Activated effector memory CD4-positive, alpha-beta T cell treated with Interleukin-2 at 50 U/mL for 16 hours (primary cell): ENCODE measurements at places on chromosomes 3 and 15.

- DNase-seq = peak; percentile 49
Measured at GRCh38 chr15:70258369-70259027, 160.8 kb upstream of the TLE3 start.

GRCh38 chr15:90143166-90143655 is 40.9 kb upstream of the IDH2 start:
- DNase-seq = peak; percentile 47

- no peak for DNase-seq
Measured at GRCh38 chr15:48361685-48362084, 30.5 kb downstream of the DUT start.

DNA sequence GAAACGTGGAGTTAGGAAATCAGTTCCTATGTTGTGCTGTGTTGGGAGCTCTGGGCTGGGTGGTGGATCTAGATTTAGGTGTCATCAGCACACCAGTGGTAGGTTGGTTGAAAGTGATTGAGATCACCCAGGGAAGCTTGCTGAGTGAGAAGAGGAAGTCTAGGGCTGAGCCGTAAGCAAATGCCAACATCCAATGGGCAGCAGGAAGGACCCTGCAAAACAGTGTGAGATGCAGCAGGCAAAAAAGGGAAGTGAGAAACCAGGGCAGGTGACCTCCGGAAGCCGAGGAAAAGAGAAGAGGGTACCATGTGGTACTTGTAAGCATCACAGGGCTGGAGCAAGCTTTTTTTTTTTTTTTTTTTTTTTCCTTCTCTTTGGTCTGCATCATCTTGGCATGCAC is 15.9 kb upstream of the COPG1 start:
- no peak for DNase-seq

DNA sequence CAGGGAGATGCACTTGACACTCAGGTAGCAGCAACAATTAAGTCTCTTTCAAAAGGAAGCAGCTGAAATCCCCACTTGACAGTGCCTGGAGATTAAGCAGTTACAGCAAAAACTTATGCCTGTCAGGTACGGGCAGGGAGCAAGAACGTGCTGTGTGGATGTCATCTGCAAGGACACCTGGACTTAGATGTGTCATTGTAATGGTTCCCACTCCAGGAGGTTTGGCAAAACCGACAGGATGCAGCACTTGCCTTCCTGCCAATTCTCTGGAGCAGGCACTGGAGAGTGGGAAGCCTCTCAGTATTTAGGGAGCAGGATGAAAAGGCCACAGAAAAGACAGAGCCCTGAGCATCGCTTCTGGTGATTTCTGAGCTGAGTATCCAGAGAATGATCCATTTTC is 292.4 kb downstream of the PDCD6IP start:
- DNase-seq = no peak

GRCh38 chr15:73969151-73969759 is 22.8 kb downstream of the STOML1 start:
- DNase-seq = no peak

- no peak for DNase-seq
Measured at GRCh38 chr15:25172691-25173090, 217.9 kb downstream of the SNRPN start.

GRCh38 chr15:53836618-53837017 is 77.2 kb upstream of the WDR72 start:
- DNase-seq = no peak

DNA sequence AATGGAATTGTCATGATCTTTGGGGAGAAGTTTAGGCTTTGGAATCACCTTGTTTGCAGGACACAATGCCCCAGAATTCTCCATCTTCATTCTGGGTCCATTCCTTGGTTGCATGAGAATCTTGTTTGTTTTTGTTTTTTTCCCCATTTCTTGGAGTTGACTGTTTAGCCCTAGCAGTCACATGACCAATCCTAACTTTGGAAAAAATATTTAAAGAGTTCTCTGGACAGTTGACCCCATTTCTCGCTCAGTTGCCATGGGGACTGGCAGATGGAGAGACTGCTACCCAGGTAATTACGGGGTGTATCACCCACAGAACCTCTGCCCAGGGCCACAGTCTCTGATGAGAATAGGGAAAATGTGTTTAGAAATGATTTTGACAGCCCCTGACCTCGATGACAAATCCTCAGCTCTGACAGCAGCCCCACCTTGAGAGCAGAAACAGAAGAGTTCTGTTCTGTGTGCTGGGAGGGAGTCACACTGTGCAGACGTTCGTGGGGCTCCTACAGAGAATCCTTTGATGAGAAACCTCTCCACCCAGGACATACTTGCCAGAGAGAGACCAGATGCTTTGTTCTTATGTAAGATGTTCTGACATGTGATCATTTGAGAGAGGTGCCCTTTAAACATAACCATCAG is 57.7 kb downstream of the IL16 start:
- DNase-seq = no peak

DNA sequence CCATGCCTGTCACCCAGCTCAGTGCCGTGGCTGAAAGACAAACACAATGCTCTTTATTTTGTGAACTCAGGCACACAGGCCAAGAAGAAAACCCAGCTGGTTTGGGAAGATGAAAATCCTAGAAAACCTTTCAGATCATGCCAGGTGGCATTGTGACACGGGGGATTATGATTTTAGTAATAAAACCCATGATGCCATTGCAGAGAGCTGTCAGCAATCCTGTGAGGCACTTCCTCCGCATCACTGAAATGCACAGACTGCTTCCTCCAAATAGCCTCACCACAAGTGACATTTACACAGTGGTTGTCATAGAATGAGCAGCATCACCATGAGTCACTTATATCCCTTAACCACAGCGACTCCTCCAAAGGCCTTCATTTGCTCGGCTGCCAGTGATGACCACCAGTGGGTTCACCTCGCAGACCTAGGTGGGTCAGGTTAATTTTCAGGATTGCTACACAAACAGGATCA is 22.7 kb downstream of the ABHD6 start:
- DNase-seq = no peak

- DNase-seq = no peak
Measured at GRCh38 chr3:133161656-133162055, 123.5 kb downstream of the TMEM108 start.

DNA sequence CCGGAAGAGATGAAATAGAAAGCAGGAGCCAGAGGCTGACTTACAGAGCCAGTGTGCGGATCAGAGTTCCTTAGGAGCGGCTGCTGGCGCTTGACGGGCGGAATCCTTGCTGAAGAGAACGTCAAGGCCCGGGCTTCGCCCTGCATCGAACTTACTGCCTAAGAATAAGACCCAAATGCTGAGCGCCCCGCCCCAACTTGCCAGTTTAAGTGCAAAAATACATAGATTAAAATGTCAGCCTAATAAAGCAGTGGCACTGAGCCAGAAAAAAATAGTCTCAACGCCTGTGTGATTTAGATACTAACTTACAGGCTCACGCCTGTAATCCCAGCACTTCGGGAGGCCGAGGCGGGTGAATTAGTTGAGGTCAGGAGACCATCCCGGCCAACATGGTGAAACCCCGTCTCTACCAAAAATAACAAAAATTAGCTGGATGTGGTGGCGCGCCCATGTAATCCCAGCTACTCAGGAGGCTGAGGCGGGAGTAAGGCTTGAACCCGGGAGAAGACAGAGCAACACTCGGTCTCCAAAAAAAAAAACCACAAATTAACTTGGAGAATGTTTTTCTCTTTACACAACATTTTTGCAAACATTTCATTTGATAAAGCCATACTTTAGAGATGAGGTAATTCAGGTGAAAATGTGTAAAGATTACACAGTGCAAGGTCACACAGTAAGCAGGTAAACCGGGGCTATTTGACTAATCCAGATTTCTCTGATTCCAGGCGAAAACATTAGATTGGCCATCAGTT is 1.2 kb upstream of the UBP1 start:
- DNase-seq = no peak

- DNase-seq = no peak
Measured at GRCh38 chr3:143040261-143040879, 39.0 kb downstream of the U2SURP start.

GRCh38 chr3:183579967-183580900 is 24.7 kb upstream of the KLHL6 start:
- DNase-seq = no peak

- DNase-seq = no peak
Measured at GRCh38 chr15:56871185-56871584, 47.3 kb upstream of the TCF12 start.

- DNase-seq = peak; percentile 6
Measured at GRCh38 chr3:113606539-113607218, 74.3 kb downstream of the SIDT1 start.

GRCh38 chr3:60399292-60399691 is 852.0 kb downstream of the FHIT start:
- DNase-seq = no peak

GRCh38 chr3:152713989-152714388 is 120.9 kb upstream of the P2RY1 start:
- no peak for DNase-seq

GRCh38 chr3:169750665-169751064 is 14.2 kb downstream of the TERC start:
- DNase-seq = no peak

GRCh38 chr3:181614878-181615277 is 96.8 kb upstream of the SOX2 start:
- no peak for DNase-seq
